ENCODE measurements at places on chromosomes 2 and 18.

GRCh38 chr2:76197842-76198448, 487.2 kb upstream of the GCFC2 start:
- DNase-seq: peak; percentile 6

- DNase-seq: no peak
These were observed 11.5 kb upstream of the C2orf42 start for GRCh38 chr2:70202236-70202806.

- DNase-seq: no peak
These were observed 219.6 kb downstream of the CYP26B1 start for GRCh38 chr2:71927757-71928715.

GRCh38 chr18:24584813-24585212, 124.4 kb downstream of the HRH4 start:
- DNase-seq: no peak

GRCh38 chr2:201448701-201449100, 2.6 kb downstream of the TRAK2 start:
- DNase-seq: peak; percentile 37

DNA sequence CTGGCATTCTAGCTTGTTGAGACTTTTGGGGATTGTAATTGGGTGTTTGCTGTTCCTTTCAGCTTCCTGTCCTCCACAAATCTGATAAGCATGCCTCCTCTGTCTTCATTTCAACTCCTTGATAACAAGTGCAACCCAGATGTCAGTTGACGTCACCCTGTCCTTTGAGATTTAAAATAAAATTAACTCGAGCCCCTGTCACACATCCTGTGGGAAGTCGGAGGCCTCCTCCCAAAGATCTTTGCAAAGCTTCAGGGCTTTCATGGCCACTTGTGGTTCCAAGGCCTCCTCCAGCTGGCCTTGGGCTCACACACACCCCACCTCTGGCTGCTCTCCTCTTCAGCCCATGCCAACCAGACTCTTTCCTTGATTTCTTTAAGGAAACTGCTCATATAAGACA, 69.9 kb upstream of the ITGA6 start:
- no peak for DNase-seq

- no peak for DNase-seq
These were observed 132.6 kb downstream of the VWC2L start for GRCh38 chr2:214543386-214543955.

DNA sequence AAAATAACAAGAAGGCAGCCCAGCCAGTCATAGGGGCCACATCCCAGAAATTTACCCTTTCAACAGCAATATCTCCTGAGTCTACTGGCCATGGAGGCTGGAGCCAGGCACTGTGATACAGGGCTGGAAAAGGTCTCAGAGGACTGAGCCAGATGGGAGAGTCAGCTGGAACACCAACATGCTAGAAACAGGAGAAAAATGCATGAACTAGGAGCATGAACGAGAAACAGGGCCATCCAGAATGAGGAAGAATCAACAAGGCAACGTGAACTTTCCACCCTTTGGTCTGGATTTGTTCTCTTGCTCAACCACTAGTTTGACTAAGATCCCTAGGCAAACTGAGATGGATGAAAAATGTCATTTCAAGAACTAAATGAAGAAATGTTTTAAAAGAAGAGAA, 13.1 kb downstream of the PID1 start:
- DNase-seq: no peak

GRCh38 chr2:6657855-6658254, 207.9 kb downstream of the CMPK2 start:
- DNase-seq: no peak

GRCh38 chr18:13439461-13439860, 220.9 kb downstream of the LDLRAD4 start:
- no peak for DNase-seq

DNA sequence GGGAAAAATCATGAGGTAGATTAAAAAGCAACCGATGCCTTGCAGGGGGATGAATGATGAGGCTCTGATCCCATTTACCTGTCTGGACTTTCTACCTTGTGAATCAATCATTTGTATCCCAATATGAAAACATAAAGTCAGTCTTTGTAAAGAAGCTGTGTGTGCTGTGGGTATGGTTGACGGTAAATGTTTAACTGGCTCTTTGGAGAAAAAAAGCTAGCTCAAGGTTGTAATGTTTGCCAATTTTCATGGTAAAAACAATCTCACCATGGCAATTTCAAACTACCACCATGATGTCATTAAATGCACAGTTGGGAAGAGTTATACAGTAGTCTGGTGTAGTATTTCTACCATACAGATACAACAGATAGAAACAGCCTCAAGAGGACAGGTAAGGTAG, 14.6 kb downstream of the TTR start:
- no peak for DNase-seq

- no peak for DNase-seq
These were observed 36.0 kb upstream of the UBE2E3 start for GRCh38 chr2:180944372-180944771.

GRCh38 chr2:68715353-68716041, 19.1 kb upstream of the ARHGAP25 start:
- DNase-seq: peak; percentile 38

DNA sequence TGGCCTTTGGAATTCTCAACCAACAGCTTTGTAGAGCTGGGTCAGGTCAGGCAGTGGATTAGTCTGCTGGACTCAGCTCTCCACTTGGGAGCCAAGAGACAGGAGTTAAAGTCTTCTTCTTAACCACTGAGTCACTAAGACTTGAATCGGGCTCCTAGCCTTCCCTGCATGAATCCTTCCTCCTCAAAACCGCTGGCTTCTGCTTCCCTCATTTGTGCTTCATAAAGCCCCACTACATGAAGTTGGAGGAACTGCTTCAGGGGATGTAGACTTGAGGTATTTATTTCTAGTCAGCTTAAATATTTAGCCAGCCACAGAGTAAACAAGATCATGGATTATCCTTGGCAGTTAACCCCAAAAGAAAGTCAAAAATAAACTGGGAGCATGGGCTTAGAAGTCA, 536.3 kb upstream of the TNP1 start:
- no peak for DNase-seq

- DNase-seq: no peak
These were observed 97.7 kb upstream of the PKDCC start for GRCh38 chr2:41949883-41950665.

DNA sequence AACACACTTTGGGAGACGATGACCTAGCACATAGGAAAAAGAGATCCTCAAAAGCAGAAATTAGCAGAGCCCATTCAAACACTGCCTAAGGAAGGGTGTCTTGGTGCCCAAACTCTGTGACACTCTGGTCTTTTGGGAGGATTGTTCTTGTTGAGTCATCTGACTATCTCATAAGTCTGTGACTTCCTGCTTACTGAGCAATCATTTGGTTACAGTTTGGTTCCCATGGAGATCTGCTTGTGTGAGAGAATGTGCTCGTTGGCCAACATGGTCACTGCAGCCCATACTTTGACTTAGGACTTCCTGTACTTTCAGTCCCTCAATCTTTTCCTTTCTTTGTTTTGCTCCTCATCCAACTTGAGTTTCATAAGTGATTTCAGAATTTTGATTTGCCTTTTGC, 602.9 kb downstream of the NYAP2 start:
- DNase-seq: no peak

DNA sequence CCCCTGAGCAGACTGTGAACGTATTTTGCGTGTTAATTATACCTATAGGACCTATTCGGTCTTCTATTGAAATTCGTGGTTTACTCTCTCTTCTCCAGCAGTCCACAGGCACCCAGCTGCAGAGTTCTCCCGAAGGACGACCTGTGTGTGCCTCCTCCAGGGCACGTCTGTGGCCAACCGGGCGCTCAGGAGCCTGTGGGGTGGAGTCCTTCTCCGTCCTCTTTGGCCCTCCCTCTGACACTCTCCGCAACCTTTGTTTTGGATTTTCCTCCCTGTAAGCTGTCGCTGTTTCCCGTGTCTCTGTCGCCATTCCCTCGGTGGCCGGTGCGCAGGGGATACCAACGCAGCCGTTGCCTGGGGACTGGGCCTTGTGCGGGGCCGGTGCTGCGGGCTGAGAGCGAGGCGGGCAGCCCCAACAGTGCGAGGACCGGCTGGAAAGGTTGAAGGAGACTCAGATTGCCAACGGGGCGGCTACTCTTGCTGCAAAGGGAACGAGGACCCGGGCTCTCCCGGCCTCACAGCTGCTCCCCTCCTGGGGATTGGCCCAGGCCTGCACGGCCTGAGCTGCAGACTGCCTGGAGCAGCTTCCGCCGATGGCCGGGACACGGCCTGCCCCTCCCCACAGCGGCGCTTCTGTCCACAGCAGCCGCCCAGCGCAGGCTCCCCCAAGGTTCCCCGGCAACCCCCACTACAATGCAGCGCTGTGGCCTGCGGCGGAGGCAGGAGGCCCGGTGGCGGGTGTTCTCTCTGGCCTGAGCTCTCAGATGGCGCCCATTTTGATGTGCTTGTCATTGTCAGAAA, 221.0 kb downstream of the MTX2 start:
- no peak for DNase-seq

Data from activated CD4-positive, alpha-beta T cell treated with anti-CD3 and anti-CD28 coated beads, Interleukin-2, amount 50 U/mL, for 1 hour (primary cell).